Left lung (tissue), 14 donors: ENCODE measurements at places on chromosomes 1 and 21. TPM values are rescaled to one million over a fixed set of nuclear protein-coding genes. Genes with fewer than 3 reads are reported as not detected.
A peak's percentile ranks its signal among the peaks of the same experiment; 100 is the strongest.

DNA sequence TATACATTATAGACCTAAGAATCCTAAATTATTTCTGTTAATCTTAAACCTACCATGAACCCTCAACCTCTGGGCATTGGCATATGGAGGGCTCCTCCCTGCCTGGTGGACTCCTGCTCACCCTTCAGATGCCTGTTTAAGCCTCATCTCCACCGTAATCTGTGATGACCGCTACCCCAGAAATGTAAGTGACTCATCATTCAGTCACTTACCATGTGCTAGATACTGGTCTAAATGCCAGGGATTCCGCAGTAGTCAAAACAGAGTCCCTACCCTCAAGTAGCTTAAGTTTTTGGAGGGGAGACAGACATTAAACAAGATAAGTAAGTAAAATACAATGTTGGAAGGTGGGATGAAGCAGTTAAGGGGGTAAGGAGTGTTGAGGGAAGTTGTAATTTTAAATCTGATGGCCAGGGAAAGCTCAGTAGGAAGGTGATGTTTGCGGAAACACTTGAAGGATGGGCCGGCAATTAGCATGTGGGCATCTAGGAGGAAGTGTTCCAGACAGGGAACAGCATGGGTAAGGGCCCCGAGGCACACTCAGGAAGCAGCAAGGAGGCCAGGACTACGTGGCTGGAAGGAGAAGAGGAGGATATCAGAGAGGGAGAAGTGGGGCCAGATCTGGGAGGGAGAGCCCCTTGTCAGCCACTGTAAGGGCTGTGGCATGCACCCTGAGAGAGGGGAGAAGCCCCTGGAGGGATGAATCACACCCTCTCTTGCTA lies 141.7 kb upstream of the HOOK1 start:
- no peaks in the 10 kb centered on the region for H3K36me3 ChIP-seq
- H3K4me3 ChIP-seq = no peak overlapping the region
- no peak for DNase-seq

DNA sequence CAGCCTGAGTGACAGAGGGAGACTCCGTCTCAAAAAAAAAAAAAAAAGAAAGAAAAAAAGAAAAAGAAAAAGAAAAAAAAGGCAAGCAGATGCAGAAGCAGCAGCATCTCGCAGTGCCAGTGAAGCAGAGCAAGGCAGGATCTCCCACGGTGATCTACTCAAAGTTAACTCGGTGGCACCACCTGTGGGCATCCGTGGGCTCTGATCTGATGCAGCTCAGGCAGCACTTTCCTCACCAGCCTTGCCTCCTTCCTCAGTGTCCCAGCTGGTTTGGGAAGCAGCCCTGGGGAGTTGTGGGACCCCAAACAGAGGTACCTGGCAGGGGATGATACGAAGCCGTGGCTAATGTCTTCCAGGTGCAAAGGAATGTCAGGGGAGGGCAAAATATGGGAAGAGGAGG lies 104.3 kb upstream of the KRTAP19-8 start:
- H3K27me3 ChIP-seq = no peaks in the 10 kb centered on the region
- H3K36me3 ChIP-seq = no peaks in the 10 kb centered on the region
- H3K27ac ChIP-seq = no peak overlapping the region
- no peak overlapping the region for H3K4me3 ChIP-seq

DNA sequence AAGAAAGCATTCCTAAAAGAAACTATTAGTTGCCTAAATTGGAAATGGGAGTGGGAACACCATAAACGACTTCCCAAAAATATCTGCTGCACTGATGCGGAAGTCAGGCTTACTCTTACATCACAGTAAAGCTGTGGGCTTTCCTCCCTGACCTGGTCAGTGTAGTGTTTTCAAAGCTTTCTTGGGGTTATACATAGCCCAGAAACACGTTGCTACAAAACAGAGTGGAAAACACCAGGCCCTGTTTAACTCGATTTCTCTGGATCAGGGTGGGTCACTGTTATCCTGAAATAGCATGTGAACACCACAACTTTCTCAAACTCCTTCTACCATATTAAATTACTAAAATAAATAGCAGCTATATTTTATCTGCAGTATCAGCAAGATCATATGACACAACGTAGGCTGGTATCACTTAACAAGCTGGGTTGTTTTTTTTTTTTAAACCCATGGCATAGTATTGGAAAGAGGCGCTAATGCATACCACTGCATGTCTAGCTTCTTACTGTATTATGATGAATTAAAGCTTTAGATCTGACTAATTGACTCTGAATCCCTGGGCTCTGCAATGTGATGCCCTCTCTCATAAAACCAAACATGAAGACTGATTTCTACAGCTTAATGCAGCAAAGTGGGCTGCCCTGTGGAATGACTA lies 184.6 kb downstream of the TGFB2 start:
- H3K36me3 ChIP-seq = no peaks in the 10 kb centered on the region
- no peak overlapping the region for H3K4me3 ChIP-seq
- no peaks in the 10 kb centered on the region for H3K27me3 ChIP-seq
- H3K4me1 ChIP-seq = peaks cover under 1% of the 10 kb centered on the region

MAP10 gene
- 2.4 TPM for total RNA-seq

DNA sequence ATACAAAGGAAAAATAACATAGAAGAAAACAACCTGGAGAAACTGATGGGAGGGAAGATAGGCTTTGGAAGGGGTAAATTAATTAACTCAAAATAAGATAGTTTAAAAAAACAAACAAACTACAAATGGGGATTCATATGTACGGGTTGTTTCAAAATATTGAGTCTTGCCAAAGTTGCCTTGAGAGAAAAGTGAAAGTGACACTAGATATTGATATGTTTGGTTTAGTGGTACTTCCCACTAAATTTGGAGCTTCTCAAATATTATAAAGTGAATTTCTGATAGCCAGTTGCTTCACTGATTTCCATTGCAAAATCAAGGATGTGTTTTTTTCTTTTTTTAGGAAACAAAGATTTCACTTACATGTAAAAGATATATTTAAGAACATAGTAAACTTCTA lies 149.5 kb upstream of the RUNX1 start:
- H3K4me1 ChIP-seq = no peaks in the 10 kb centered on the region
- H3K27ac ChIP-seq = peak overlapping the region; percentile 29
- DNase-seq = no peak
